Tibial nerve (tissue), 4 donors: ENCODE measurements at places on chromosomes 4 and X. TPM values are rescaled to one million over a fixed set of nuclear protein-coding genes. Genes with fewer than 3 reads are reported as not detected.

DNA sequence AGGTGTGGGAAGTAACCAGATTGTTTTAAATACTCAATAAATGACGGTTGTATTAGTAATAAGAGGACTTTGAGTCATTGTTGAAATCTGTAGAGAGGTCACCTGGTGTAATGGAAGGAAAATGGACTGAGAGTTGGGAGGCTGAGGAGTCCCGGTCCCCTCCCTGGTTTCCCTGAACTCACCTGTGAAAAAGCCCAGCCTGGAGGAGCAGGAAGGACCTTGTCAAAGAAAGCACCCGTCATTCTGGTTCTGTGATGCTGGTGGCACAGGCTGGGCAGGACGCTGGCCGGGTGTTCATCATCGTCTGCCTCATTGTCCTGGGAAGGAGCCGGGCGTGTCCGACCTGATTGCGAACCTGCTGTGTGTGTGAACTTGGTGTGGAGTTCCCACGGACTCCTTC lies 70.8 kb downstream of the SORCS2 start:
- no peak for DNase-seq

- DNase-seq = no peak
These were observed 56.4 kb upstream of the SPANXN1 start for GRCh38 chrX:145190801-145191389.

- no peak for DNase-seq
These were observed 2183.9 kb upstream of the TENM3 start for GRCh38 chr4:180059216-180059881.

DNA sequence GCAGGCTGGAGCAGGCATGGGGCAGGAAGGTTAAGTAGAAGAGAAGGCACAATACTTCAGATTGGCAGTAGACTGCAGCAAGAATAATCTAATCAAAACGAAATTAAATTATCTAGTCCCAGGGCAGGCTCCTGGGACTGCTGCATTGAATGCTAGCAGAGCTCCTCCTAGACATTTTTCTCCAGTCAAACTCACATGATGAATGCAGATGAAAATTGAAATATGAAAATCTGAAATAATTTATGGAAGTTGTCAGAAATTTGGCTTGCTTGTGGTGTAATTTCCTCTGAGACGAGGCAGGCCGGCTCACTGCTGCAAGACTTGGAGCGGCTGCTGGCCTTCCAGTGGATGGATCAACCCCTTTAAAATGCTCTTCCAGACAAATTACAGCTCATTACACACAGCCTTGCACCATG lies 78.0 kb upstream of the TMEM33 start:
- DNase-seq = no peak

GRCh38 chrX:129139837-129140598 lies 383.3 kb downstream of the SMARCA1 start:
- DNase-seq = no peak

- DNase-seq = no peak
These were observed at the start of gene UGT2A3 for GRCh38 chr4:68951078-68951805. Gene UGT2A3, minus strand, starts transcription at chr4:68951804. Its CDS starts 44 bp downstream, at chr4:68951760.

DNA sequence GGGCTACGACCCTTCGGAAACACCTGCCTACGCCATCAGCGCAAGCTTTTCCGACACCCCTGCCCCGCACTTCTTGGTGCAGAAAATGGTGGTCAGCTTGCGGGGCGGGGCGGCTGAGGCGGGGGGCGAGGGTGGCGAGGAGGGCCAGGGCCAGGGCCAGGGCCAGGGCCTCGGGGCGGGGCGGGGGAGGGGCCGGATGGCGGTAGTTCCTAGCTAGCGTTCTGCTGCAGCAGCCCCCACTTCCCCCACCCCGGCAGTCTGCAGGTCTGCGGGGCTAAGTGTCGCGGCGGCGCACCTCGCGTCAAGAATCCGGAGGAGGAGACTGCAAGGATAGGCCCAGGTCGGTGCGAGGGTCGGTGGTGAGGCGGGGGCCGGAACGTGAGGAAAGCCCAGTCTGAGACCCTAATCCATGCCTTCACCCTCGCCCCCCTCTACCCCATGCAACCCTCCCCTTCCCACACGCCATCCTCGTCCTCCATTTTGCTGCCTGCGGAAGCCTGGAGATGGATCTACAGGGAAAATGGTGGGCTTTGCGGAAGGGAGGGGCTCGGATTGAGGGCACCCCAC lies 600 bp downstream of the BEX4 start:
- DNase-seq = no peak

- DNase-seq = no peak
These were observed 261.7 kb upstream of the FAM241A start for GRCh38 chr4:111883557-111883999.

- no peak for DNase-seq
These were observed 2.9 kb upstream of the SH3BP2 start for GRCh38 chr4:2789793-2790582.

DNA sequence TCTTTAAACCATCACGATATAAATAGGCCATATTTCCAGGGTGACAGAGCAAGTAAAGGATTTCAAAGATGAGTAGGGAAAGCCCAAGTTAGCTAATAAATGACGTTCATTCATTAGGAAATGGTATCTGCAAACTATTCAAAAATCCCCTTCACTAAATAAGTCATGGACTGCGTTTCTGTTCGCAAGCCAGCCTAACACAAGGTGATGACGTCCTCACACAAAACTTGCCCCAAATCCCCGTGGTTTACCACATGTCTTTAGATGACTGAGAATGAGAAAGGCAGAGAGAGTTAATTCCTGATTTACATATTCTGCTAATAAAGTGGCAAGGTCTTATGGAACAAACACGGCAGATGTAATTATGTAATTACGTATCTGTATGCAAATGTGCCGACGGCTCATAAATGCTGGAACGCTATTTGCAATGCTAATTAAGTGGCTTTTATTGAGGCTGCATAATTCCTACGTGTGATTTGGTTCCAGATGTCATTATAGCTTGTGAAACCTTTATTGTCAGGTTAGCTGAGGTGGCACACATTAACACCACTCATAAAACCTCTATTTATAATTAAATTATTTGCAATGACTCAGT lies 437.7 kb upstream of the FRG1 start:
- no peak for DNase-seq

DNA sequence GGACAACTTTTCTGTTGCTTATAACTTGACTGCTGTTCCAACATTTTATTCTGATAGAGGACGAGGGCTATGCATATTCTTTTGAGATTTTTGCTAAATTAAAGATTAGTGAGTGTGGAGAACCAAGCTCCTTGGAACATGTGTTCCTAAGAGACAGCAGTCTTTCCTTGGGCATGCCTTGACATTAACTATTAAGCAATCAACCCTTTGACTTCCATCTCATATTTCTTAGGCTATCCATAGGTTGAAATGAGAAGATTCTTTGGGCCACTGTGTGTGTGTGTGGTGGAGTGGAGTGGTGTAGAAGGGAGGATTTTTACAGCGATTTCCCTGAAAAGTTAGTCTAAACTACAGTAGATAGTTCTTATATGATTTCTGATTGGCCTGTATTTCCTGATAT lies 127.4 kb upstream of the POF1B start:
- DNase-seq = no peak

DNA sequence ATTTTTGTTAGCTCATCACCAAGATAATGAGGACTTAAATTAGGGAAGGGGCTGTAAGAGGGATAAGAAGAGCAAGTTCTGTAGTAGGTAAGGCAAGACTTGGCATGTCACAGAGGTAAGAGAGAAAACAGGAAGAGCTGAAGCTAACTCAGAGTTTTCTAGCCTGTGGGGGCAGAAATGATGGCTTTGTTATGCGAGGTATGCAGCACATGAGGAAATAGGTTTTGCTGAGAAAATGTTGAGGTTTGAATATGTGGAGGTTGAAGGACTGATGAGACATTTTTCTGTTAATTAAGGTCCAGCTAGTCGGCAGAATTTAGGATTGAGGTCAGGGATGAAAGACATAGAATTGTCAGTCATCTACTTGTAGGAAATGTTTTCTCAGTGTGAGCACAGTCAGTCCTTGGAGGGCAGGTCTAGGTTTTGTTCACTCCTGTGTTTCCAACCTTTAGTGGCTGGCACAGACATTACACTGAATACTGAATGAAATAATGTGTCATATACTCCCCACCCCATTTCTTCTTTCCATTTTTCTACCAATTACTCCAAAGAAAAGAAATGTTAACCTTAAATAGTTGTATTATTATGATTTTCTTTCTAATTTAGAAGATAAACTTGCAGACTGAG lies 154.0 kb upstream of the AADAT start:
- no peak for DNase-seq

- DNase-seq = peak; percentile 79
These were observed 135.5 kb downstream of the AFAP1 start for GRCh38 chr4:7803992-7804755.

DNA sequence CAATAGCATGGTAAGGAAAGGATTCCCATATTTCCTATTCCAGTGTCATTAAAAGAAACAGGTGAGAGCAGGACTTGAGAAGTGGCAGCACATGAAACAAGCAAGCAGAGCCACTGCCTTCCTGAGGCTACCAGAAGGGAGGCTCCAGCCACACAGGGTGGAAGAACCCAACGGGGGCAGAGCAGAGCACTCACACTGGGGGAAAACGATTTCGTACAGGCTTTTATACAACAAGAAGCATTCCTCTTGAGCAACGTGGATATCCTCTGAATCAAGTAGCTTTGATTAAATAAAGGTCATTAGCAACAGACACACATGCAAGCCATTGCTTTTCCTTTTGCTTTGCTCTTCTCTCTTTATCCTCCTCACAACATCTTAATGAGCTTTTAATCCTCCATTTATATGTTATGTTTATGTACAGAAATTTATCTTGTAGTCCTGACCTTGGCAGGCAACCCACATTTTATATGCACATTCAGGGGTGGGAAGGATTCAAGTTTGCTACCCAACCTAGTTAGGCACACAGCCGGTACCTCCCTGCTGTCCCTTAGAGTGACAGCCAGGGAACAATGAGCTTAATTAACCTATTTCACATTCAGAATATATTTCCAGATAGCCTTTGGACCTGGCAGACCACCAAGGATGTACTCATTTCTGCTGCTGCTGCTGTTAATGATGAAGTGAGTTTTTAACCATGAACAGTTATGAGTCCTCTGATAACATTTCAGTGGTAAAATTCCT lies 202.1 kb downstream of the ARHGAP24 start:
- DNase-seq = no peak

GRCh38 chrX:132292793-132293192 lies 73.5 kb upstream of the RAP2C start:
- DNase-seq = peak; percentile 8

- DNase-seq = no peak
These were observed 306.7 kb upstream of the MAOA start for GRCh38 chrX:43349363-43349762.

DNA sequence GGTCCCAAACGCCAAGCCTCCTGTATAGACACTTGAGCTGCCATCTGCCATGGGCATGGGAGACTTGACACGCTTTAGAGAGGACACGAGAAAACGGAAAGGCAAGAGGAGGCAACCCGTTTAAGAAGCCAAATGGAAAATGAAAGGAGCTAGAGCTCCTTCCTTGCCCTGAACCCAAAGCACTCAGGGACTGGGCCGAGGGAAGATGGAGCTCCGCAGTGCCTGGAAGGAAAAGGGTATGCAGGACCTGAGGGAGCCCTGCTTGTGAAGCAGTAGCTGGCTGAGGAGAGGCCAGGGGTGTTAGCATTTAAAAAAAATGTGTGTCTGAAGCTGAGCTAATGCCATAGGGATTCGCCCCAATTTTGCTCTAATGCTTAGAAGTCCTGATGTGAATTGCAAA lies 15.1 kb downstream of the MCF2 start:
- DNase-seq = no peak

GRCh38 chrX:46929439-46930261 lies 17.4 kb downstream of the JADE3 start:
- no peak for DNase-seq

- peak; percentile 11 for DNase-seq
These were observed at the start of gene ARL9 for GRCh38 chr4:56505269-56506130. Gene ARL9, plus strand, starts transcription at chr4:56505791. Its CDS starts 72 bp downstream, at chr4:56505863.

- no peak for DNase-seq
These were observed 8.8 kb downstream of the ENPEP start for GRCh38 chr4:110484767-110485166.

DNA sequence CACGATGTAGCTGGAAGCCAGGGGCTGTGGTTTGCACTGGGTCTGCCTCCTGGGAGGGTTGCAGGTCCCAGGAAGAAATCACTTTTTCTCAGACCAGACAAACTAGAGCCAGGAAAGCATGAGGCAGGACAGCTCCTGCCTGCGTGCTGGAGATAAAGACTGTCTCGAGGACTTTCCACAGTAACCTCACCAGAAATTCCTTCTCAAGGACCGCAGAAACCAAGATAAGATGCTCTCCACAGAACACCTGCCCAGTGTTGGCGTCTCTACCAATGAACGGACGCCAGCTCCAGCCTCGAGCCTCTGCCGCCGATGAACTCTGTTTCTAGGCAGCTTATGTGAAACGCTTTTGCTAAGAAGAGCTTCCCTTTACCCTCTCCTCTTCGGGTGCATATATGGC lies 76.9 kb upstream of the AFAP1 start:
- no peak for DNase-seq

DNA sequence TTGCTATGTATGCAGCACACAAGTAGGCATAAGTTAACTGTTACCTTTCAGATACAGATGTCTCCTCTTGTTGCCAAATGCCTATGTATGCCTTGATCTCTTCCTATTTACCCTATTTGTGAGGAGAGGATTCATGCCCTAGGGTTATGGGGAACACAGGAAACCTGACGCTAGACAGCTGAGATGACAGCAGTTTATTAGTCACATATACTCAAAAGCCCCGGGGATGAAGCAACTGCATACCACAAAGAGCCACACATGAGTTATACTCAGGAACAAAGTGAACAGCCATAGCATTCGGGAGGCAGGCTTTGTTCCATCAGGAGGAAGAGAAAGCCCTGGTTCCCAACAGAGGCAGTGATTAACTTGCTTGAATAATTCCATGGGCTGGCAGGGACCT lies 1011.7 kb upstream of the PCDH7 start:
- no peak for DNase-seq

GRCh38 chr4:109908731-109909130 lies 4.0 kb upstream of the EGF start:
- no peak for DNase-seq

GRCh38 chrX:13287816-13288215 lies 32.0 kb downstream of the ATXN3L start:
- no peak for DNase-seq

S100P gene
- not detected for total RNA-seq

RBM47 gene
- total RNA-seq = 93.9 TPM

DEFB131A gene
- total RNA-seq = not detected

DUX4 gene
- total RNA-seq = not detected

GAGE1 gene
- not detected for total RNA-seq

GAGE12H gene
- total RNA-seq = not detected

TRIM61 gene
- total RNA-seq = not detected

GPM6B gene
- 251 TPM for total RNA-seq

DSPP gene
- total RNA-seq = not detected

OTUD6A gene
- not detected for total RNA-seq

HTATSF1 gene
- total RNA-seq = 49.2 TPM

MTTP gene
- 0.22 TPM for total RNA-seq

NOA1 gene
- 21.9 TPM for total RNA-seq

RCHY1 gene
- total RNA-seq = 29.5 TPM
